ENCODE measurements at places on chromosomes 11 and 22.
A peak's percentile ranks its signal among the peaks of the same experiment; 100 is the strongest.

DNA sequence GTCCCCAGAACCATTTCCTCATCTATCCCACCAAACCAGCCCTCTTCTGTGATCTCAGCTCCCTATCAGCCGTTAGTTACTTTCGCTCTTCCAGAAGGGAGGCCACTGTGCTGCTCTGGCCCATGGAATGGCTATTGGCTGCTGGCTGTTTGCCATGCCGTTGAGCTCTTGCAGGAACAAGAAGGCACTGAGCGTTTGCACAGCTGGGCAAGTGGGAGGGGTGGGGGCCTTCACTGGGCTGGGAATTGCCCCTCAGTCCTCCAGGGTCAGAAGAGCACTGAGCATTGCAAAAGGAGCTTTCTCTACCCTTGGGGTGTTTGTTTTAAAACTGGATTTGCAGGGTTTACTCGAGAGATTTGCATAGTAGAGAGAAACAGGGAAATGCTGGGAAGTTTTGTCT is 129.0 kb upstream of the PARVA start:
- no peak for DNase-seq

- DNase-seq: no peak
Measured at GRCh38 chr11:57764566-57764965, 3.0 kb downstream of the CTNND1 start.

DNA sequence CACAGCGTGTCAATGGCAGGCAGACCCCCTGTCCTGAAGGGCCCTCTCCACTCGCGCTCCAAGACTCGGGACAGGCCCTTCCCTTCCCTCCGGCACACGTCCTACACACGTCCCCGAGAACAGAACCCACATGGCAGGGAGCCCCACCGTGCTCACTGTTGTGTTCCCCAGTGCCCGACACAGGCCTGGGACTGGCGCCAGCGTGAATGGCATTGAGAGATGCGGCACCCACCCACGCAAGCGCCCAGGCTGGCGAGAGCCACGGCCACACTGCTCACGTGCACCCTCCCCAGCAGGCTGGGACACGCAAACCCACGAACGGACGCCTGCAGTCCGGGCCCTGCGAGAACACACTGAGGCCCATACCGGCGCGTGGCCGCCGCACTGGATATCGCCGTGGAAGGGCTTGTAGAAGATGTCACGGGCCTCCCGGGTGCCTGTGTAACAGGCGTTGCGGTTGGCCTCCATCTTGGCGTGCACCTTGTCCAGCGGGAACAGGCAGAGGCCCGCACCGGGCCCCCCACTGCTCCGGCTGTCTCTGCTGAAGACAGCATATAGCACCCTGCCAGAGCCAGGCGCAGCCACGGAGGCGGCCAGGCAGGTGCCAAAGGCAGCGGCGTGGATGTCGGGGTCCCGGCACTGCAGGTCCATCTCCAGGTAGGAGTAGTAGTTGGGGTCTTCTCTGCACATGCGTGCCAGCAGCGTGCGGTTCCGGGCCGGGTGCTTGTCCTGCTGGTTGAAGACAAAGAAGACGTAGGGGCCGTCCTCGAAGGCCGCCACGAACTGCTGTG is 18.1 kb downstream of the PLXNB2 start:
- no peak for DNase-seq

DNA sequence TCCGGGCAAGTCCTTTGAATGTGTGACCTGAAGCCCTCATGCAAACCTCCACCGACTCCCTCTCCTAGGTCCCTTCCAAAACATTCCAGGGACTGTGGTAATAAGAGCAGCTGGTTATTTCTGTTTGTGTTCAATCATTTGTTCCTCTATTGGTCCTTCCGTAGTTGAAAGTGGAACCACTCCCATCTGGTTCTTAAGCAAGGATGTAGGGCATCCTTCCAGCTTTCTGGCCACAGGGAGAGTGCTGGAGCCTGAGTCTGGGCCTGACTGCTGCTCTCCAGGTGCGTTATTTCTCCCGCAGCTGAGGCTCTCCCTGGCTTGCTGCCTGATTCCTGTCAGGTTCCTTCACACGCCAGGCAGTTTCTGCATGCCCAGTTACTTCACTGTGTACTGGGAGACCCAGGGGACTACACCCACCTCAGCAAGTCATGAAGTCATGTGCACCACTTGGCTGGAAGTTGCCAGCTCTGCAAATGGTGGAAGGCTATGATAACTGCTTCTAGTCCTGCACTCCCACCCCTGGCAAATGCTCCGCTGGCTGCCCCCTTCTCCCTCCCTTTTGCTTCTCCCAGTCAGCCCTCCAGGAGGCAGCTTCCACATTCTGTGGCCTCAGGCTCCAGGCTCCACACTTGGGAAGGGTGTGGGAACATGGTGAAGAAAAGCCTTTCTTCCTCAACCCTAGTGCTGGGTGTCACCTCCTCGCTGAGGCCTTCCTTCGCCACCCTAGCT is 4.0 kb upstream of the ALX4 start:
- no peak for DNase-seq

GRCh38 chr22:17106785-17107546 is 14.2 kb downstream of the TMEM121B start:
- no peak for DNase-seq

DNA sequence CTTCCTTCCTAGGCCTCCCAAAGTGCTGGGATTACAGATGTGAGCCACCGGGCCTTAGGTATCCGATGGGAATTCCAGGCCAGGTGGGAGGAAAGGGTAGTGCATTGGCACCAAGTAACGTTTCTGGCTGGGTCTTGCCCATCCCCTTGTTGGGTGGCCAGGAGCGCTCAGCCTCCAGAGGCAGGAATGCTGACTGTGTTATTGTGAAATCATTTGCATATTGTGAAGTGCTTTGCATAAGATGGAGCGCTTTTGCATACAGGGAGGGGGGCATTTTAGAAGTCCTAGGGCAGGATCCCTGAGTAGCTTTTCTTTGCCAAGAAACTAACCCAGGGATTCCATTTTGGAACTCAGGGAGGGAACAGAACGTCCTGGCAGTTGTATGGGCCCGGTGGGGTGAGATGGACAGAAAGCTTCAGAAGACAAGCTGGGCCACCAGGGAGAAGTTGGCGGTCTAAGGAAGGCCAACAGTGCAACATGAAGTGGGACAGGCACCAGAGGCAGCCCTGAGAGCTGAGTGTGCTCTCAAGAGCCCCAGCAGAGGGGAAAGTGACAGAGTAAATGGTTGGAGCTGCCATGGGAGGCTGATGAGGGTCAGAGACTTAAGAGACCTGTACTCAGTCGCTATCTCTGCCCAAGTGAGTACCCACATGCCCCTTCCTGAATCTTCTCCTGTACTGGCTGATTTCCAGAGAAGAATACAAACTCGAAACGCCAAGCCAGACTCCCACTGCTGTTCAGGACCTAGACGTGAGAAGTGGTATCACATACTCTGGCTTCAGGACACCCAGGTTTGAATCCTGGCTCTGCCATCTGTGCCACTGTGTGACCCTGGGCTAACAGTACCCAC is 1.3 kb upstream of the SLC39A13 start:
- DNase-seq: no peak

GRCh38 chr11:131486100-131486499 is 115.7 kb downstream of the NTM start:
- no peak for DNase-seq

- no peak for DNase-seq
Measured at GRCh38 chr11:16876053-16876752, 137.8 kb downstream of the C11orf58 start.

GRCh38 chr11:72821920-72822799 is 7.9 kb downstream of the ATG16L2 start:
- DNase-seq: peak; percentile 78

- no peak for DNase-seq
Measured at GRCh38 chr11:2804701-2805387, 80.7 kb downstream of the CDKN1C start.

DNA sequence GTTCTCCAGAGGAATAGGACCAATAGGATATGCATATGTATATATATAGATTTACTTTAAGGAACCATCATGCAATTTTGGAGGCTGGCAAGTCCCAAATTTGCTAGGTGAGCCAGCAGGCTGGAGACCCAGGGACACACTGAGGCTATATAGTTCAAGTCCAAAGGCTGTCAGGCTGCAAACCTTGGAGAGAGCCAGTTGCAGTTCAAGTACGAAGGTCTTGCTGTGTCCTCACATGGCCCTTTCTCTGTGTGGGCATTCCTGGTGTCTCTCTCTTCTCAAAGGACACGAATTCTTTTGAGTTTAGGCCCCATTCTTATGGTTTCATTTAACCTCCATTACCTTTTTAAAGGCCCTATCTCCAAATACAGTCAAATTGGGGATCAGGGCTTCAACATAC is 134.4 kb upstream of the SORL1-AS1 start:
- no peak for DNase-seq

- no peak for DNase-seq
Measured at GRCh38 chr11:105022527-105022926, 441 bp downstream of the CASP5 start.

- no peak for DNase-seq
Measured at GRCh38 chr11:67410369-67410831, 5.1 kb upstream of the CARNS1 start.

- no peak for DNase-seq
Measured at GRCh38 chr22:19504900-19505734, 19.1 kb downstream of the CLDN5 start.

GRCh38 chr11:7889985-7890384 is 41.1 kb downstream of the OR10A6 start:
- DNase-seq: no peak

DNA sequence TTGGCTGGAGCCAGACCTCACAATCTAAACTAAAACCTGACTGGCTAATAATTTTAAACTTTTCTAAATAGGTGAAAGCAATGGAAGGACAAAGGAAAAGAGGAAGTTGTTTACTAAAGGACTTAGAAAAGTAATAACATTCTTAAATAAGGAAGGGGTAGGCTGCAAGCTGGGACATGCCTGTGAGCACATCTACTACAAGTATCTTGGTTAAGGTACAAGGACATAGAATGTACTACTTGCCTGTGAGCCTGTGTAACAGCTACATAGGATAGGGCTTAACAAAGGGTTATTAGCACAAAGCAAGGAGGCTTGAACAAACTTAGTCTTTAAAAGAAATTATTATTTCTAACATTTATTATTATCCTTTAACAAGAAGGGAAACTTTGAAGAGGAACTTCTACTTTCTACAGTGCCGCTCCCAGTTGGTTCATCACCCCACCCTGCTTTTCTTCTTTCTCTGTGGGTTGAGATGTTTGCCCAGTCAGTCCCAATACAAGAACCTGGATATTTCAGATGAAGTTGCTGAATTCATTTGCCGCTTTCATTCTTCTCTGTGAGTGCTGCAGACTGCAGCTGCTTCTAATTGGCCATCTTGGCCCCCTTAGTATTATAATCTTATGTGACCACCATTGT is 87.5 kb downstream of the PRMT3 start:
- DNase-seq: no peak

- DNase-seq: no peak
Measured at GRCh38 chr22:40055143-40055883, 60.6 kb downstream of the FAM83F start.

DNA sequence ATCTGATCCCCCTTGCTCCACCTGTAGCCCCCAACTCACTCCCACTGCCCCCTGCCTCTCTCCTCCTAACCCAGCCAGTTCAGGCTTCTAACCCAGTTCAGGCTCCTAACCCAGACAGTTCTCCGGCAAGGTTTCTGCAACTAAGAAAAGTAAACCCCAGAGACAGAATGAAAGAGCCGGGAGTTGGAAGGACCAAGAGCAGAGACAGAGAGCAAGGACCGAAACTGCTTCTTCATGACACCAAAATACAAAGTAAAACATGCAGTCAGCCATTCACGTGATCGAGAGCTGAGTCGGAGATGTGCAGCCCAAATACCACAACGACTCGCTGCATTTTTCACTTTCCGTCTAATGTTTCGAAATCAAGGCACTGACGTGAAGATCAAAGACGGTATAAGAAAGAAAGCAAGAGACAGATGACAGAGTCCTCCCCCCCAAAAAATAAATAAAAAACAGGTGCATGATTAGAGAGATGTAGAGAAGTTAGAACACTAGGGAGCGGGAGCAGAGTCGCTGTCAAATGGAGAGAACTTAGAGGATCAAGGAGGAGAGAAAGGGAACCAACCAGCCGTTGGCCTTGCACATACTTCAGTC is 884 bp downstream of the IL10RA start:
- DNase-seq: no peak

GRCh38 chr11:17159441-17159840 is 48.3 kb downstream of the PIK3C2A start:
- DNase-seq: no peak

DNA sequence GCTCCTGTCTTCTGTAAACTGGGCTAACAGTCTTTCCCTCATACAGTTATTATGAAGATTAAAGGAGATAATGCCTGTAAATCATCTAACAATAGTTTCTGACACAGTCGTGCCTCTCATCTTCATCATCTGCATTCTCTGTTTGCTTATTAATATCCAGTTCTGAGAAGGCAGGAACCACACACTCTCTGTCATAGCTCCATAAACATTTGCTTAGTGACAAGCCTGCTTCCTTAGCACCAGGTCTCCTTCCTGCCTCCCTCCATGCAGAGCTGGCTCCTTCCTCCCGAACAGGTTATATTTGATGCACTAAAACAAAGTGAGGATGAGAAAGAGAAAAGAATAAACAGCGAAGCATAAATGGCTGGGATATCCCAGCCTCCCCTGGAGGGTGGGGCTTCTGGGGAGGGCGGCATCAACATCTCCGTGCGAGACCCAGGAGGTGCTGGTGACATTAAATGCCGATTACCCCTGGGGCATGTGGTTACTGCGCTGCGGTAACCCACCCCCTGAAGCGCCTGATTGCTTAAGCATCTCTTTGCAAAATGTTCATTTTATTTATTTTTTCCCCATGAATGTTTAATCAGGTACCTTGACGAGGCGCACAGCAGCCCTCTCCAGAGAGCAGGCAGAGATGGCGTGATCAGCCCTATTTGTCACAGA is 404.9 kb downstream of the NXPE2 start:
- no peak for DNase-seq
